ENCODE measurements at places on chromosomes 6 and 20.

- DNase-seq = no peak
Observed at GRCh38 chr6:100503043-100503705, 38.5 kb upstream of the SIM1 start.

DNA sequence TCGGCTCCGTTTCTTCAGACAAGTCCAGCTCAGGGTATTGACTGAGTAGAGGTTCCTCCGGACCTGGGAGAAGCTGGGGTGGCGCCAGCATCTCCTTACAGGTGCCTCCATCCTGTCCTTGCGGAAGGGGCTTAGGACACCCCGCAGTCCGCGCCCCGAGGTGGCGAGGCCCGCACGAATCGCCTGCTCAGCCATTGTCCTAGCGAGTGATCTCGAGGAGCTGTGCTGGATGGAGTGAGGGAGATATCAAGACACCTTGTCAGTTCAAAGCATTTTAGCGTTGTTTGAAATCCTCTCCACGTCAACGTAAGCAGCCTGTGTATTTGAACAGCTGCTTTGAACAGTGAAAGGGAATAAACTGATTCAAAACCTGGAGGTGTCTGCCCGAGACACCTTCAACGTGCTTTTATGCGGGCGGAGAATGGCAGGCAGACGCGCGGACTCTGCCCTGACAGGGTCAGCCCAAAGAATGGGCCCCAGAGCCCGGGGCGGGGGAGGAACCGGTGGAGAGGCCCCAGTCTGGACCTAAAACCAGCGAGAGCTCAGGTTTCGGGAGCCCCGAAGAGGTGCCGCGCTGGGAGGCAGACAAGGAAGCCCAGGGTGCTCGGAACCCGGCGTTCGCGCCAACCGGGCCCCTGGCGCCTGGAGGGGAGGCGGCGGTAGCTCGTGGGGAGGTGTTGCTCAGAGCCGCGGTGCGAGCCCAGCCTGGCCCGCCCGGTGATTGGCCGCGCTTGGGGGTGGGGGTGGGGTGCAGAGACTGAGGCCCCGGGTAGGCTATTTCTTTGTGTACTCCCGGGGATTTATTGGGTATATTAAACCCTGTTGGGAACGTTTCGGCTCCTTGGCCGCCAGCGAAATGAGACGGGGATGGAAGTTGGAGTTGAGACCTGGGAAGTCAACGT lies 3.1 kb upstream of the POU3F2 start:
- no peak for DNase-seq

DNA sequence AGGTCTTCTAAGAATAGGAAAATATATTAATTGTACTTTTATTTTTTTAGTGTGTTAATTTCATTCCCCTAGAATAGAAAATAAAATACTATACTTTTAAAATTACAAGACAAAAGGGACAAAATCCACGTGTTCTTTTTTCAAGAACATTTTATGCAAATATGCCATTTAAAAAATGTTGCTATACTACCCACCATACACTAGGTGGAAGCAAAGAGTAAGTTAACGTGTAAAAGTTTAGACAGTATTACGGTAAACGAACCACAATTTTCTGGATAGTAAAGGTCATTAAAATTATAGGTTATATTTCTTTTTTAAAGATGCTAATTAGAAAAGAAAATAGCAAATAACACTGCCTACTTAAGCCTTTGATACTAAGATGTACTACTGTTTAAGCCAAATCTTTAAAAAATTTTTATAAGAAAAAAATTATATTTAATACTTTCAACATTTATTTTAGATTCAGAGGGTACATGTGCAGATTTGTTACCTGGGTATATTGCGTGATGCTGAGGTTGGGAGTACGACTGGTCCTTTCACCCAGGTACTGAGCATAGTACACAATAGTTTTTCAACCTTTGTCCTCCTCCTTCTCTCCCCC lies 287.6 kb downstream of the PHF3 start:
- DNase-seq = no peak

DNA sequence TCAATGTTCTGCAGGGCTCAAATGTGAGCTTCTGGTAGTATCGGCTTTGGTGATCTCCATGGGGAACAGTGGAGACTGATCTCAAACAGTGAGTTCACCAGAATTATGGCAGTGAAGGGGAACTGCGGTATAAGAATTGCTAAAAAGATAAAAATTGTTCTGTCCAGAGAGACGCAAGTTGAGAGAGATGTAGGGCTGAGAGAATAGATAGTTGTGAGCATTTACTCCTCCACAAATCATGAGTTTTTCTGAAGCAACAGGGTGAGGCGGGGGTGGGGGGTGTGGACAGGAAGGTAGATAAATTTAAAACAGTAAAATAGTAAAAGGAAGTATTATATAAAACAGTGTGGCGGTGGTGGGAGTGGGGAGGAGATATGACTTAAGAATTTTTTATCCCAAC lies 98.6 kb upstream of the NEDD9 start:
- no peak for DNase-seq

- no peak for DNase-seq
Observed at GRCh38 chr20:8321001-8321400, 188.9 kb downstream of the PLCB1 start.

DNA sequence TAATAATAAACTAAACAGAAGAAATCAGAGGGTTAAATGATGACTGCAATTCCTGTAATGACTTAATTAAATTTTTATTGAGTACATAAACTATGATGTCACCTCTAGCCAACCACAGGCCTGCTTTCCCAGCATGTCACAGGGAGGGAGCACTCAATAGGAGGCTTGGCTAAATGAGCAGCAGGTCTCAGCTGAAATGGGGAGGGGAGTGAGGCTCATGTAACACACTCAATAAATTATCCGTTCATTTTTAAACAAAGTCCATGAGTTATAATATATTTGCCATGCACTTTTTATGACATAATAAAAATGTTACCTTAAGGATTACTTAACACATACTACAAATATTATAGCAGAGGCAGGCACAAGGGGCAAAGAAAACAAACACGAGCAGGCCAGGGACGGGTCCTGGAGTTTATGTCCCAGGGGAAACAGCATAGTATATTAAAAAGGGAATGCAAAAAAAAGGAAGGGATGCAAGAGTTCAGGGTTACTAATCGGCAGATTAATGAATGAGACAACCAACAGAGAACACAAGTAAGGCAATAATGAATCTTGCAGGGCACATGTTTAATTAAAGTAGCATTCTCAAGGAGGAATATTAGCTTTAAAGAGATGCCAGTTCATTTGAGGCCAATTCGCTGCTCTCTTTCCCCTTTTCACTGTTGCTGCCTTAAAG lies 27.1 kb upstream of the FAM83C start:
- no peak for DNase-seq

- DNase-seq = no peak
Observed at GRCh38 chr6:73704260-73704659, 8.3 kb downstream of the CD109 start.

GRCh38 chr6:35703554-35703953 lies 14.8 kb upstream of the FKBP5 start:
- no peak for DNase-seq

DNA sequence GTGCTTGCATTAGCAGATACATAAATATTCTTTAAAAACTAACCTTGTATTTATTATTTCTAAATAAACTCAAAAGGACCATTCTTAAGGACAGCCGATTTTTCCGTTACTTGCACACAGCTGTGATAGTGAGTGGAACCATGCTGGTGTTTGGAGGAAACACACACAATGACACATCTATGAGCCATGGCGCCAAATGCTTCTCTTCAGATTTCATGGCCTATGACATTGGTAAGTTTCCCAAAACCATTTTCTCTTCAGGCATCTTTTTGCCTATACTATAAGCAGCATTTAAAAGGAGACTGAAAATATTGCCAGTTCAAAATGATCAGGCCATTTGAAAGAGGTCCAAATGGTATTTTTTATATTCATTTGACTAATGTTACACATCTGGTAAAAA lies 92.3 kb downstream of the ATRN start:
- no peak for DNase-seq

- no peak for DNase-seq
Observed at GRCh38 chr6:2714111-2714895, 36.4 kb downstream of the MYLK4 start.

DNA sequence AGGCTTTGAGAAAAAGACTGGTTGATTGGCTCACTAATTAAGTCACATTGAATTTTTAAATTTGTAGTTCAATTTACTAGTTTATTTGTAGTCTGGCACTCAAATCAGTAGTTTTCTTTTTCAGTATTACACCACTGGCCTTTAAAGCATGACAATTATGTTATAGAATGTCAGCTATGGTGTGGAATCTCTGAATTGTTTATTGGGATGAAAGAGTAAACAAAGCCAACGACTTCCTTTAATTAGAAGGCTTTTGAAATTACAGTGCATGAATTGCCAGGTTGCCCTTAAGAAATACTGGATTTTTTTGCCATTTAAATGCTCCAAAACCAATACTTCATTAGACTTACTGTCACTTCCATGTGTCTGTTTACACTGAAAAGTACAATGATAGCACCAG lies 426.9 kb upstream of the RNF217 start:
- DNase-seq = no peak

DNA sequence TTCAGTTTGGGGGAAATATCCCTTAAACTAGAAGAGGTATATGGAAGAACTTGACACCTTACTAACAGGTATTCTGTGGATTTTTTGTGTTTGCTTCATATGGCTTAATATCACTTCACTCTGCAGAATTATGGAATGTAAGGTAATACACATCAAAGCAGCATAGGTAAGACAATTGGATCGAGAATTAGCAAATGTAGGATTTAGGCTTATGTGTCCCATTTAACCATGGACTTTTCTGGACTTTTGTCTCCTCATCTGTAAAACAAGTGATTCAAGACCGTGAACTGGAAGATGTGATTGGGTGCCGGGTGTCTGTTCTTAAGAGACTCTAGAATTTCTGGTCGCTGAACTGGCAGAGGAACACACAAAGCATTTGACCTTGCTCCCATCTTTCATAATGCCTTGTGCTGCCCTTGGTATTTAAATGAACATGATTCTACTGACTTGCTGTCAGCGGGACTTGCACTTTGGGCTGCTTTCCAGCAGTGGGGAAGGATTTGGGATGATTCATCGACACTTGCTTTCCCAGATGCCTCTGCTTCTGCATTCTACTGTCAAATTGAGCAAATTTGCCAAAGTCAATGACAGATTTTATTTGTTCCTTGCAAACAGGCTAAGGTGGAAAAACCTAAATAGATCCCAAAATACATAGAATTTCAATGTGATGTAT lies 199.8 kb downstream of the PLCB1 start:
- no peak for DNase-seq

DNA sequence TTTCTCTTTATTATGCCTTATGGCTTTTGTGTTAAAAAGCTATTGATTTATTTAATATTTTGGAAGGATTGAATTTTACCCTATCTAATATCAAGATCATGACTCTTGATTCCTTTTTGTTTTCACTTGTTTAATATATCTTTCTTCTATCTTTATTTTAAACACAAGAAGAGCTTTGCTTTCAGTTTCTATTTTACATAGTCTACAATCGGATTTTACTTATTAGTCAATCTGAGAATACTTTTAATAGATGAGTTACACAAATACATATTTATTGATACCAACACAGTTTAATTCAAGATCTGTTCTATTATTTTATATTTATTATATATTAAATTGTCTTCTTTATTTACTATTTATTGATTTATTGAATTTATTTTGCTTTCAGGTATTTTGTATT lies 218.8 kb downstream of the ESR1 start:
- no peak for DNase-seq

- DNase-seq = no peak
Observed at GRCh38 chr20:32164984-32165735, 42.4 kb downstream of the PLAGL2 start.

DNA sequence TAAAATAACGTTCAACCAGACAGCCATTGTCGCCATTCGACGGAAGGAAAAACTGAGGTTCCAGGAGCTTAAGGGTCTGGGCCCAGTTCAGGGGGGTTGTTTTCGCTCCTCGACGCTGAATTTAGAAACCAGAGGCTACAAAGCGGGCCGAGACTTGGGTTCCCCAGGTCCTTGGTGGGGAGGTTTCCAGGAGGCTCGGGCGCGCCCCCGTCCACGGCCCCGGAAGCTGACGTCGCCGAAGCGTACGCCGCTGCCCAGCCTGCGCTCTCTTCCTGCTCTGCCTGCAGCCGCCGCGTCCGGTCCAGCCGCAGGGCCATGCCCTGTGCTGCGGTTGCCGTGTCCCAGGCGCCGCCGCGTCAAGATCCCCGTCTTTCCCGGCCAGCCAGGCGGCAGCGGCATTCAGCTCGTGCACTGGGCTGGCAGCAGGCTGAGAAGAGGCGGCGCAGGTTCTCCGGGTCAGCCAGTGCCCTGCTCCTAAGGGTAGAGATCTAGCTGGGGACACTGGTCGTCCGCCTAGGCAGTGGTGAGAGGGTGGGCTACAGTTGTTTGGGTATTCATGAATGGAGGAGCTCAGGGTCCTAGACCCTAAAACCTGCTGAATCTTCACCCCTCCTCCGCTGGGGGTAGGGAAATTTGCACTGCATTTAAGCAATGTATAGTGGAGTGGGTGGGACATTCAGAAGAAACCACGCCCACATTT lies 901 bp upstream of the TRIM26 start:
- peak; percentile 71 for DNase-seq

- DNase-seq = no peak
Observed at GRCh38 chr6:46510651-46511050, 19.4 kb upstream of the RCAN2 start.

- no peak for DNase-seq
Observed at GRCh38 chr20:64058536-64058935, 4.5 kb upstream of the TCEA2 start.

GRCh38 chr6:51260003-51260402 lies 441.3 kb downstream of the TFAP2B start:
- no peak for DNase-seq

DNA sequence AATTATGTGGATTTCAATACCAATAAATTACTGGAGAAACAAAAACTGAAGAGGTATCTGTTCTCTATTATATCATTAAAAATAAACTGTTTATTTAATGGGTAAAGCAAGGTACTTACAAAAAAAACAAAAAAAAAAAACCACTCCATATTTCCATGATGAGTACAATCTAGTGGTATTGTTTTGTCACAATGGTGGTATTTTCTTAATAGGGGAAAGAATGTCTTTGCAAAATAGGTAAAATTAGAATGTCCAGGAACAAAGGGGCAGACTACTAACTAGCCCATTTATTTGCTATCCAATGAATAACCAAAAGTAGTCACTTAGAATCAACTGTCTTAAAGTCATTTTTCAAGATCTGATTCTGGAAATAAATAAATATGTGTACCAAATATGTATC lies 92.0 kb downstream of the ARHGAP18 start:
- no peak for DNase-seq

DNA sequence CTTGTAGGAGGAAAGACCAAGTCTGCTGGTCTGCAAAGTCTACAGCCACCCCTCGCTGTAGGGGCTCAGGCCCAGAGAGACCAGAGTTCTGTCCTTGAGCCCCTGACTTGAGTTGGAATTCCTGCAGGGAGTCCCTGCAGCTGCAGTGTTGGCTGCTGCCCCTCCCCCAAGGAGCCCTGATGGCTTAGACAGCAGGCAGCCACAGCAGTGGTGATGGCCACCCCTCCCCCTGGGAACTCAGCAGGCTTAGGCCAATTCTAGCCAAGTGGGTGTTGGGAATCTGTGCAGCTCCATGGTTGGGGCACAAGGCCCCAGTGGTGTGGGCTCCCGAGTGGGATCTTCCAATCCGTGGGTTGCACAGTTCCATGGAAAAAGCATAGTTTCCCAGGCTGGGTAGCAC lies 345.4 kb downstream of the CD109 start:
- no peak for DNase-seq
